KG1 (cell line): ENCODE measurements at places on chromosomes 12 and 14.

DNA sequence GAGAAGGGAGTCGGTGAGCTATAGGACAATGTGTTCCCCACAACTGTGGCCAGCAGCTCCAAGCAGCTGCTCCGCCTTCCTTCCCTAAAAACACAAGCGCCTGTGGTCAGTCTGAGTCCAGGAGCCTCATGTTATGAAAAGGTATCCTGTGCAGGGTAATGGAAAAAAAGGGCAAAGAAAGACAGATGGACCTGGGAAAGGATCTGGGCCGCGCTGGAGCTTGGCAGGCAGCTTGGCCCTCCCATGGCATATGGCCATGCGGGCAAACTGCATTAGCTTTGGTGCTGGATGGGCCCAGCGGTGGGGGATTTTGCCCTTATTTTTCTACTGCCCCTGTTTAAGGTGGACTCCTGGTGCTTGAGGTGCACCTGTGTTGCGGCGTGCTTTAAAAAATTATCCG lies 23.7 kb upstream of the CHST11 start:
- DNase-seq = no peak

- DNase-seq = no peak
Observed at GRCh38 chr14:101598571-101599233, 37.4 kb downstream of the DIO3 start.

- no peak for DNase-seq
Observed at GRCh38 chr12:54529581-54529980, 19.8 kb upstream of the PDE1B start.

- no peak for DNase-seq
Observed at GRCh38 chr12:104939089-104939488, 19.0 kb downstream of the SLC41A2 start.
